NCI-H82 (cell line): ENCODE measurements at places on chromosomes 5 and 9.

DNA sequence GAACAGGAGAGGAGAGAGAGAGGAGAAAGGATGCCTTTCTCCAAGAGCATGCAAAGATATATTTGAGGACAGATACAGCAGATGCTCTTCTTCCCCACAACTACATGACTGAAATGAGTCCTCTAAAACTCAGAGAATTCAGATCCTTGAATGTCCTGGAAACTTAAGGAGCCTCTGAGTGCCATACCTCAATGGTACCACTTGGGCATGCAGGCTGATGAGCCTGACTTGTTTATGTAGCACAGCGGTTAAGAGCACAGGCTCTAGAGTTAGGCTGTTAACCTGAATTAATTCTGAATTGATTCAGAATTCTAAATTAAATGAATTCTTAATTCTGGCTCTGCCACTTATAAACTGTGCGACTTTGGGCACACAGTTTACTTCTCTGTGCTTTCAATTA lies 5.7 kb downstream of the PLPPR1 start:
- DNase-seq: no peak

DNA sequence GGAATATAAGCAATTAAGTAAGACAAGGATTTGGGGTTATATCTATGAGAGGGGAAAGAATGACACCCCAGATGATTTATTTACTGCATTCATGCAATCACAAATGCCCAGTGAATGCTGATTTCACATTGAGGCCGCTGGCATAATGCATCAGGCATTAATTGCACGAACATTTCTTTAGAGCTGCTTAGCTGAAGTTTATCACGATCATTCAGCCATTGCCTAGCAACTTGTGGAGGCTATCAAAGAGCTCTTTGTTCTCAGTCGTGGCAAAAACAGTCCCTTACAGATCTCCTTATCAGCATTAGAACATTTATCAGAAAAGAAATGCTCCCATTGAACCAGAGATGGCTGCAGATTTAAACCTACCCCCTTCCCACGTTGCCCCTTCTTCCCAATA lies 88.7 kb upstream of the PRRC1 start:
- no peak for DNase-seq

- no peak for DNase-seq
Observed at GRCh38 chr9:130288393-130288792, 22.8 kb downstream of the HMCN2 start.

DNA sequence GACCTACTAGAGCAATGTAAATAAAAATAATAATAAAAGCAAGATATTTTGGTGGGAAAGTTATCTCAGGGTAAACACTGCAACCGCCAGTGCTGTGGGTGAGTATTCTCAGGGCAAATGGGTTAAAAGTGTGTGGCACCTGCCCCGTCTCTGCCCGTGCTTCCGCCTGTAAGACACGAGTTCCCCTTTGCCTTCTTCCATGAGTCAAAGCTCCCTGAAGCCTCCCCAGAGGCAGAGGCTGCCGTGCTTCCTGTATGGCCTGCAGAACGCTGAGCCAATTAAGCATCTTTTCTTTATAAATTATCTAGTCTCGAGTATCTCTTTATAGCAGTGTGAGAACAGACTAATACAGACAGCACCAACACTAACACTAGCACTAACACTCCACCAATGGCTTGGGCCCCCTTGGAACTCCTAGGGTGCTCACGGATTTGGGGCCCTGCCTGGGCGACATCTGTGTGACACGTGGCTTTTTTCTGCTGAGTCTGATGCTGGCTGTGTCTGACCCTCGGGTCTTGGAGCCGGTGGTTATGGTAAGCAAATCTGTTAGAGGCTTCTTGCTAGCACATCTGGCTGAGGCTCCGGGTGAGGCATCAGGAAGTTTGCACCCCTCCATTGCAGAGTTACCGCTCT lies 10.6 kb downstream of the PLEKHG4B start:
- DNase-seq: no peak

DNA sequence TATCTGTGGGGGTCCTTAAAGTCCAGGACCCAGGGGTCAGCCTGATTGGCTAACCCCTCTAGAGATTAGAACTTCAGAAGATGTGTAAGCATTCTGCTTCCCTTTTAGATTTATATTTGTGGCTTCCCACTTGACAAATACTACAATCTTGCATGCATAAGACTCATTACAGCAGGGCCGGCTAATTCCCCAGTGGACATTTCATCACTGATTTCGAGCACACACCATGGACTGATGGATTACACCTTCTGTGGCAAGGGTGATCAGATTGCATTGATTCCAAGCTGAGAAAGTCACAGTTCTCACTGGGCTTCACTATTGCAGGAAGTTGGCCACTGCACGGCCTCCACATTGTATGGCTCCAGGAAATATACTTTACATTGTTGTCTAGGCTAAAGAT lies 65.8 kb upstream of the DAPK1 start:
- no peak for DNase-seq

DNA sequence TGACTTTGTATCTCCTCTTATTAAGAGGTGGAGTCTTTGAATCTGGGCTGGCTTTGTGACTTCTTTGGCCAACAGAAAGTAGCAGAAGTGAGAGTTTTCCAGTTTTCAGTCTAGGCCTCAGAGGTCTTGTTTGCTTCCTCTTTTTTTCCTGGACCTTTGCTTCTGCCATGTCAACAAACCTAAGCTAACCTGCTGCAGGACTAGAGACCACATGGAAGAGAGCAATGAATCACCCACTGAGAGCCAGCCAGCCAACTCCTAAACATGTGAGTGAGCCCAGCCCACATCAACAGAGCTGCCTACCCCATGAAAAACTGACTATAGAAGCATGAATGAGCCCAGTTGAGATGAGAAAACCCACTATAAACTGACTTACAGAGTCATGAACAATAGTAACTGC lies 29.9 kb downstream of the MRPL22 start:
- no peak for DNase-seq

DNA sequence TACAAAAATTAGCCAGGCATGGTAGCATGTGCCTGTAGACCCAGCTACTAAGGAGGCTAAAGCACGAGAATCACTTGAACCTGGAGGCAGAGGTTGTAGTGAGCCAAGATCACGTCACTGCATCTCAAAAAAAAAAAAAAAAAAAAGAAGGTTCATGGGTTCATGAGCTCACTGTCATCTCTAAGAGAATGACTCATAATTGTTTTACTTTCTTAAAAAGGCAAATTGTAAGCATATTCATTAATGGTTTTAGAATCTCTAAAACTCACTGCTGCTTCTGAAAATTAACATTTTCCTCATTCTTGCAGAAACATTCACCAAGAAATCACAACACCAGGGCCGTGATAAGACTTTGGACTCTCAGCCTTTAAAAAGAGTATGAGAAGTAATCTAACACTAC lies 103.6 kb downstream of the GNA14 start:
- DNase-seq: no peak

DNA sequence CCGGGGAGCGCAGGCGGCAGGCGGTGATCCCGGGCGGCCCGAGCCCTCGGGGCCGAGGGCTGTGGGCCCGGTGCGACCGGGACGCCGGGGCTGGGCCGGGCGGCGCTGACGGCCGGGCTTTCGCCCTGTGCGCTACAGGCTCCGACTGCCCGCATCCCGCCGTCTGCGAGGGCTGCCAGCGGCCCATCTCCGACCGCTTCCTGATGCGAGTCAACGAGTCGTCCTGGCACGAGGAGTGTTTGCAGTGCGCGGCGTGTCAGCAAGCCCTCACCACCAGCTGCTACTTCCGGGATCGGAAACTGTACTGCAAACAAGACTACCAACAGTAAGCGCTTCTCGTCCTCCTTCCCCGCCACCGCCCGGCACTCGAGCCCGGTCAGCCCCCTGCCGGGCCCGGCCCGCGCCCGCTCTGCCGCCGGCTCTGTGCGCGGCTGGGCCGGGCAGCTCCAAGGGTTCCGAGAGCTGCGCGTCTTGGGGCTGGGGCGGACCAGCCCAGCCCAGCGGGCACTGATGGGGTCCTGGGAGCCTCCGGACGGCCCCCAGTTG lies 1.6 kb downstream of the LMX1B start:
- peak; percentile 70 for DNase-seq

- no peak for DNase-seq
Observed at GRCh38 chr9:3698076-3698475, 172.3 kb upstream of the RFX3 start.

GRCh38 chr5:1538276-1538675 lies 14.5 kb upstream of the LPCAT1 start:
- DNase-seq: no peak

GRCh38 chr5:15797116-15797515 lies 297.1 kb downstream of the FBXL7 start:
- DNase-seq: no peak

DNA sequence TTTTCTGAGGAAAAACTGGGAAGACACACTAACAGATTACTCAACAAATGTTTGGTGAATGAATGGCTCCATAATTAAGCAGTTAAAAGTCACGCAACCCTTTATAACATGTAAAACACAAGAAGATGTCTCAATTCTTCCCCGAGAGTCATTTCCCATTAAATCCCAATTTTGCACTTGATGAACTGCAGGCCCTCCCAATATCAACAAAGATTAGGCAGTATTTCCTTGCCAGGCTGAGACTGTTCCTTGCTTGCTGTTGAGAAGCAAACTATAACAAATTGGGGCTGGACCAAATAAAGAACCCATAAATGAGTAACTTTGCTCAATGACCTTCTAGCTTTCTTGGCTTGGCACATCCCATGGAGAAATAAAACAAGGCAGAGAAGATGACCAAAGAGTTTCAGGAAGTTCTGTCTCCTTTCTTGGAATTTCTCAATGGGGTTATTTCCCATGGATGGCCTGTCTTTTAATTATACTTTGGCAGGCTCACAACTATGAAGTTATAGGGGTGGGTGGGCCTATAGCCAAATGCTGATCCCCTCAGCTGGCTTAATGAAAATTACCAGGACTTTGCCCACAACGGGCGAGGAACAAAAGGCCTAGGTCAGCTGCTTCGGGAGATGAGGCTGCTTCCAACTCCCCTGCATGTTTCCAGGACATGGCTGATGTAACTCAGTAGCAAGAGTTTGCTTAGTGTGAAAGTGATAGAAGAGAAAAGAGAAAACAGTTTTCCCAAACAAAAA lies 243.1 kb upstream of the RFX3 start:
- no peak for DNase-seq

DNA sequence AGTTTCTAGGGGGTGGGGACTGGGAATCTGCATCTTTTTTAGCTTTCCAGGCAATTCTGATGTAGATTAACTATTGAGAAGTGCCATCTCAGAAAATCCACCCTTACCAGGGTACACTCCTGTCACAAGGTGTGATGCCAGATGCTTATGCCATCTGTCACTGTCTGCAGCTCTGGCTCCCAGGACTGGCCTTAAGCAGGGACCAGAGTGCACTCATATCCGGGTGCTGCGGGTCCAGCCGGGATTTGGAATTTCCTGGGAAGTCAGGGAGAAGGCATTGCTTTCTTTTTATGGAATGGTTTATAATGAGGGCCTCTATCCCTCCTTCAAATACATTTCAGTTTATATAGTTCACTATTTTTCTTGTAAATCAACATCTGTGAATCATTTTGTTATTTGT lies 92.6 kb downstream of the TMEM174 start:
- peak; percentile 75 for DNase-seq

GRCh38 chr9:95876595-95876994 lies 1.1 kb downstream of the ERCC6L2 start:
- peak; percentile 9 for DNase-seq

DNA sequence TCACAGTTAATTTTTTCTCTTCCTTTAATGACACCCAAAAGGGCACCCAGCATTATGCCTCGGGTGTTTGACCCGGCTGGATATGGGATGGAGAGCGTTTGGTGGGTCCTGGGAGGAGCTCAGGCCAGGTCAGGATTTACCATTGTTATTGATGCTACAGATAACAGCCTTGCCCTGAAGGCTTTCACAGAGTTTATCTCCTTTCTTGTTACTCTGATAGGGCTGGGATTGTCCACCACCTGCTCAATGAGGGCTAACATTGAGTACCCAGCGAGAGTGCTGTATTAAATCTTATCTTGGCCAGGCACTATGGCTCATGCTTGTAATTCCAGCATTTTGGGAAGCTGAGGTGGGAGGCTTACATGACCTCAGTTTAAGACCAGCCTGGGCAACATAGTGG lies 37.2 kb downstream of the GADD45G start:
- no peak for DNase-seq

- no peak for DNase-seq
Observed at GRCh38 chr9:95840074-95840473, 35.4 kb upstream of the ERCC6L2 start.

DNA sequence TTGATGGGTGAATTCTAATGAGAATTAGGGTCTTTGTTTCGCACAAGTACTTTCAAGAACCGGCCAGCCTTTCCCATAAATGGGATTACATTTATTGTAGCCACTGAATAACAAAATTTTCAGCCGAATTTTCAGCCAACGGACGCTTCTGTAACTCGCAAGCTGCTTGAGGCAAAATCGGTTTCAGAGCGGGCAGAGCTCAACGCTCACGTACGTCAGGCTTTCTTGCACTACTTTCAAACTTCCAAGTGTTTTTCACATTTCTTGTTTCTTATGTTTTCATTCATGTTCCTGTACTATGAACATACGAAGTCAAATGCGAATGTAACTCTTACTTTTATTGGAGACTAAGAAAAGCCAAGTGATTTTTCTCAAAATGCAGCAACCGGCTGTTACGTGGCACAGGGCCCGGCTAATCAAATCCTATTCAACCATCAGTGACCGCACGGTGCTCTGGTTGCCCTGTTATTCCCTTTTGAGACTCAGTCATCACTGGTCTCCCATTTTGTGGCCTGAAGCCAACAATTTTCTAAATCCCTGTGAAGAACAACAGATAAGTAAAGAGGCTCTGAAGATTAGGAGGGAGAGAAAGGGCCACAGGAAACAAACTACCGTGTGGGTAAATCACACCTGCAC lies 68.5 kb downstream of the SLC28A3 start:
- peak; percentile 11 for DNase-seq
